PC-3 (cell line): ENCODE measurements at places on chromosomes 1 and 21.

- H3K27me3 ChIP-seq = no peaks in the 10 kb centered on the region
- no peak overlapping the region for H3K27ac ChIP-seq
- no peak for DNase-seq
Measured at GRCh38 chr1:29651684-29652665, 415.7 kb downstream of the PTPRU start.

DNA sequence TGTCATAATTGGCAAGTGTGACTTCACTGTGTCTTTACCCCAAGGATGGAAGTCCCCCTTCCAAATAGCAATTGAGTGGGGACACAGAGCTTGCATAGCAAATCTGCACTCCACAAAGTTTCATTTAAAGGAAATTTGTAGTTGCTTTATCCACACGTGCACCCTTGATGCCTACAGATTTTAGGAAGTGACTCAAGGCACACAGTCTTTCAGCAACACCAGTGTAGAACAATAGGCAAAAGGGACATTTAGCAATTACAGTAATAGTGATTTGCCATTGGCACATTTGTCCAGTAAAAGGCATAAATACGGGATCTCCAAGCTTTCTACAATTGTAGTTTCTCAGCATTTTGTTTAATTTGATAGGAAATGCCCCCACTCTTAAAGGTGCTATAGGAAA, 43.4 kb upstream of the KAZN start:
- H3K4me3 ChIP-seq = no peak overlapping the region
- H3K36me3 ChIP-seq = no peaks in the 10 kb centered on the region
- H3K27me3 ChIP-seq = no peaks in the 10 kb centered on the region
- peak; percentile 9 for DNase-seq
- no peak overlapping the region for H3K27ac ChIP-seq

- H3K36me3 ChIP-seq = peaks cover 41% of the 10 kb centered on the region
- no peaks in the 10 kb centered on the region for H3K27me3 ChIP-seq
- no peaks in the 10 kb centered on the region for H3K4me1 ChIP-seq
- no peak overlapping the region for H3K4me3 ChIP-seq
- no peak overlapping the region for H3K27ac ChIP-seq
Measured at GRCh38 chr1:46362158-46362557, 21.6 kb downstream of the NSUN4 start.

- H3K36me3 ChIP-seq = peaks cover 34% of the 10 kb centered on the region
- no peak overlapping the region for H3K27ac ChIP-seq
- peaks cover 12% of the 10 kb centered on the region; the same call in 1 of the 2 replicates for H3K4me1 ChIP-seq
Measured at GRCh38 chr1:37509181-37509580, 5.4 kb downstream of the MEAF6 start.

DNA sequence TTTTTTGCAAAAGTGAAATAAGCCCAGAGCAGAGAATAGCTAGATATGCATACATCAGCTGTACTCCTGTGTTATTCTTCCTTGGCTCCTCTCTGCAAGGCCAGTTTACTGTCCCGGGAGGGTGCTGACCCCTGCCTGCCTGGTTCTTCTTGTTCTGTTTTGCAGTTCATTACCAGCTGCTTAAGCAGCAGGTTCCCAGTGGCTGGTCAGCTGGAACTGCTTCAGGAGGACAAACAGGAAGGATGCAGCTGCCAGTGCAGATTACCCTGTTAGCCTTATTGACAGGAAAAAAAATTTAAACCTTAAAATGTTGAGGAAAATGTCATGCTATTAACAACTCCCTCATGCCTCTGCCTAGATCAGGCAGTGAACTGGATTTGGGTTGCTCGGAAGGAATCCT, 16.0 kb upstream of the LRIG2 start:
- no peaks in the 10 kb centered on the region for H3K27me3 ChIP-seq
- DNase-seq = no peak
- no peak overlapping the region for H3K27ac ChIP-seq

DNA sequence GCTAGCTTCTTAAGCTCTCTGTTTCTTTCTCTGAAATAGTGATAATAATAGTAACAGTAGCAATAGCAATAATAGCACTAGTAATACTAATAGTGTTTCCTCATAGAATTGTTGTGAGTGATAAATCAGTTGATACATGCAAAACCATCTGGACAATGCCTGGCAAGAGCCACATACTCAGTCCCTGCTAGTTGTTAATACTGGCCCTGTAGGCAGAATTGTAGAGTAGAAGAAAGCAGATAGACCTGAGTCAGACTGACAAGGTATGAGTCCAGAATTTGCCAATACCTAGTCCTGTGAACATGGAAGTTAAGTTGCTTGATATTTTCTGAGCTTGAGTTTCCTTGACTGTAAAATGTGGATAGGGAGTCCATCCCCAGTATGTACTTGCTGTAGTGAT, 171.9 kb downstream of the C1orf21 start:
- H3K4me1 ChIP-seq = peaks cover 13% of the 10 kb centered on the region
- no peaks in the 10 kb centered on the region for H3K36me3 ChIP-seq
- H3K4me3 ChIP-seq = no peak overlapping the region
- no peaks in the 10 kb centered on the region for H3K27me3 ChIP-seq
- H3K27ac ChIP-seq = no peak overlapping the region
- no peak for DNase-seq

- no peak overlapping the region for H3K4me3 ChIP-seq
- H3K36me3 ChIP-seq = no peaks in the 10 kb centered on the region
- no peaks in the 10 kb centered on the region for H3K27me3 ChIP-seq
- H3K4me1 ChIP-seq = no peaks in the 10 kb centered on the region
- DNase-seq = no peak
Measured at GRCh38 chr1:14936815-14937214, 216.7 kb upstream of the TMEM51 start.

DNA sequence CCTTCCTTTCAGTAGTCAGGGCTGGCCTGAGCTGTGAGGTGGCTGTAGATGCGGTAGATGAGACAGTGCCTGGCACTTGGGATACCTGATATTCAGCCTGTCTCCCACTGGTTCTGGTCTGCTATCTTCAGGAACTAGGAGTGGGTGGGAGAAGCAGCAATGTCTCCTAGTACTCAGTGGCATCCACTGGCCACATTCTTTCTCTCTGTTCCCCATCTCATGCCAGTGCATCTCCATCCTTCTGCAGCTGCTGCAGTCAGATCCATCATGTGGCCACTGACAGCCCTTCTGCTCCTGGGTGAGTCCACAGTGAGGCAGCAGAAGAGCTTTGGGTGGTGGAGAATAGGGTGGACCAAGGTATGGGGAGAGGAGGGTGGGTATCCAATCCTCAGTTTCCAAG, 1.1 kb downstream of the FCRLB start:
- peak overlapping the region; percentile 55 for H3K27ac ChIP-seq
- no peak for DNase-seq
- no peaks in the 10 kb centered on the region for H3K36me3 ChIP-seq
- H3K4me3 ChIP-seq = no peak overlapping the region

GRCh38 chr1:204493145-204493983, 1.2 kb downstream of the PIK3C2B start:
- peak; percentile 90 for DNase-seq
- peaks cover 30% of the 10 kb centered on the region for H3K4me1 ChIP-seq

DNA sequence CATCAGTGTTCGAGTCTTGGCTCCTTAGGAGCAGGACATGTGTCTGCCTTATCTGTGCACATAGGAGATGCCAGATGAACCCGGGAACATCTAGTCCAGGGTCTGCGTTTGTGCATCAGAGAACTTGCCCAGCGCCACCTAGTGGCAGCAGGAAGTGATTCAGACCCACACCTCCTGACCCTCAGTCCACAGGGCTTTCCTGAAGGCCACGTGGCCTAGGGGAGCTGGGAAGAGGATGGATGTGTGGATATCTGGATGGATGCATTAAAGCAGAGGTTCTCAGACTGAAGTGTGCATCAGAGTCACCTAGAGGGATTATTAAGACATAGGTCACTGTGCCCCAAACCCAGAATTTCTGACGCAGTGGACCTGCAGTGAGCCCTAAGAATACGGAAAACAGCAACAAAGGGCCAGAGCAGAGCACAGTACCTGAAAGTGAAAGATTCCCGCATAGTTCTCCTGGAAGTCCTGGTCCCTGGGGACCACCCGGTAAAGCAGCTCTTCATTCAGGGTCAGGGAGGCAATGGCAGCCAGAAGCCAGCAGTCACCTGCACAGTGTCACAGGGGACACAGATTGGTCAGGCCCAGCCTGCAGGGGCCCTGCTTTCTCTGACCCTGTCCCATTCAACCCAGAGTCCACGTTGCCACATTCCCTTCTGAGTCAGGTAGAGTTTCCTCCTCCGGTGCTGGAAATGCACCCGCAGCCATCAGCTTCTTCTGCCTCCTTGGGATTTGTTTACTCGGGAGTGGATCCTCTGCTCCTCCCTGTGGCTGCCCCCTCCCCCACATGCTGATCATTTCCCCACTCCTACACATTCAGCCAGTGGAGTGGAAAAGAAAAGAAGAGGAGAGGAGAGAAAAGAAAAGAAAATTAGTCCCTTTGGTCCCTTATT, 37.0 kb downstream of the CAPN8 start:
- H3K36me3 ChIP-seq = no peaks in the 10 kb centered on the region
- no peak overlapping the region for H3K4me3 ChIP-seq
- H3K27ac ChIP-seq = no peak overlapping the region

GRCh38 chr1:55531644-55532043, 316.5 kb upstream of the USP24 start:
- peaks cover 13% of the 10 kb centered on the region for H3K4me1 ChIP-seq
- H3K27me3 ChIP-seq = no peaks in the 10 kb centered on the region
- H3K27ac ChIP-seq = no peak overlapping the region
- no peak overlapping the region for H3K4me3 ChIP-seq
- no peak for DNase-seq

DNA sequence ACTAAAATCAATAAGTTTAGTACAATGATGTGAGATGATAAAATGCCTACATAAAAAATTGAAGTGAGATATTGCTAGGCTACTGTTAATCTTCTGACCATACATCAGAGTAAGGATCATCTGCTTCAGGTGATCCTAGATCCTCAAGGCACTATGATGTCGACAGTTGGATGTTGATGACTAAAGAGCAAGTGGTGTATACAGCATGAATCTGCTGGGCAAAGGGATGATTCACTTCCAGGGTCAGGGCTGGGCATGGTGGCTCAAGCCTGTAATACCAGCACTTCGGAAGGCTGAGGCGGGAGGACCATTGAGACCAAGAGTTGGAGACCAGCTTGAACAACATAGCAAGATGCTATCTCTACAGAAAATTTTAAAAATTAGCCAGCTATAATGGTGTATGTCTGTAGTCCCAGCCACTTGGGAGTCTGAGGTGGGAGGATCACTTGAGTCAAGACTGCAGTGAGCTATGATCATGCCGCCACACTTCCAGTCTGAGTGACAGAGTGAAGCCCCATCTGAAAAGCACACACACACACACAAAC, 24.6 kb downstream of the NUF2 start:
- no peaks in the 10 kb centered on the region for H3K27me3 ChIP-seq
- H3K4me3 ChIP-seq = no peak overlapping the region
- no peaks in the 10 kb centered on the region for H3K4me1 ChIP-seq
- DNase-seq = peak; percentile 41
- H3K36me3 ChIP-seq = peaks cover 49% of the 10 kb centered on the region
- H3K27ac ChIP-seq = no peak overlapping the region

DNA sequence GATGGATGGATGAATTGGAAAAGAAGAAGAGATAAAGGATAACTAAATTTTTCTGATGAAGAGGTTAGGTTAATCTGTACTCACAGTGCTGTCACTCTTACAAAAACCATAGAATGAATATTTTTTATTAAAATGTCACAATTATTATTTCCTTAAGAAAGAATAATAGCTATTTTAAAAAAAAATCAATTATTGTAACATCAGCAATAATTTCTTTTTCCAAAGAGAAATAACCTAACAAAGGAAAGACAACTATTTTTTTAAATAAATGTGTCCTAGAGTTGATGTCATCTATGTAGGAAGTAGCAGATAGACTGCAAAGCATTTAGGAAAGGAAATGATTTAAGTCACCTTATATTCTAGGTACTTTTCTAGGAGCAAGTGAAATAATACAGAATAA, 33.6 kb upstream of the PLPPR4 start:
- DNase-seq = no peak
- H3K27me3 ChIP-seq = peaks cover 10% of the 10 kb centered on the region; the same call in 1 of the 2 replicates
- H3K4me3 ChIP-seq = no peak overlapping the region
- no peaks in the 10 kb centered on the region for H3K36me3 ChIP-seq
- H3K27ac ChIP-seq = no peak overlapping the region

GRCh38 chr1:221727146-221728036, 14.5 kb downstream of the DUSP10 start:
- no peaks in the 10 kb centered on the region for H3K27me3 ChIP-seq
- H3K36me3 ChIP-seq = peaks cover 8% of the 10 kb centered on the region
- no peak overlapping the region for H3K27ac ChIP-seq
- H3K4me1 ChIP-seq = peaks cover 19% of the 10 kb centered on the region
- no peak for DNase-seq
